ENCODE measurements at places on chromosomes 5 and 9.

- DNase-seq = no peak
These were observed 118.6 kb downstream of the FGF18 start for GRCh38 chr5:171537923-171538537.

DNA sequence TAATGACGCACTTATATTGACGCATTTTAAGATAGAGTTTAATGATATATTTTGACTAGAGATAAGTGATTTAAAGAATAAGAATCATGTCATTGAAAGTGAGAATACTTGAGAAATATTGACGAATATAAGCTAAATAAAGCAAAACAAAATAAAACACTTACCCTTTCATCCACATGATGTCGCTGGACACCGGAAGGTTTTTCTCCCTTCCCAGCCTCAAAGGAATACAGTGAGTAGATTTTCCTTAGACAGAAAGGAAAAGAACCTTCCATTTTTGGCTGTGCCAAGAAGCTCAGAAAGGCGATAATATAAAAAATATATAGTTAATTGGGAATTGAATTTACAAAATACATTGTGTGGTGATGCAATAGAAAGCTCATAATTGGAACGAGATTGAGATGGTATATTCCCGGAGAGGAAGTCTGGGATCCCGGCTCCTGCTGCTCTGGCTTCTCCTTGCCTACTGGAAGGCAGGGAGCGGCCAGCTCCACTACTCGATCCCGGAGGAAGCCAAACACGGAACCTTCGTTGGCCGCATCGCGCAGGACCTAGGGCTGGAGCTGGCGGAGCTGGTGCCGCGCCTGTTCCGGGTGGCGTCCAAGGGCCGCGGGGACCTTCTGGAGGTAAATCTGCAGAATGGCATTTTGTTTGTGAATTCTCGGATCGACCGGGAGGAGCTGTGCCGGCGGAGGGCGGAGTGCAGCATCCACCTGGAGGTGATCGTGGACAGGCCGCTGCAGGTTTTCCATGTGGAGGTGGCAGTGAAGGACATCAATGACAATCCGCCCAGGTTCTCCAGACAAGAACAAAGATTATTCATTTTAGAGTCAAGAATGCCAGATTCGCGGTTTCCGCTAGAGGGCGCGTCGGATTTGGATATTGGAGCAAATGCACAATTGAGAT, at the start of gene PCDHA5:
Gene PCDHA5 (plus strand): TSS at position 239 of the 906 bp plus-strand sequence.
- DNase-seq = no peak

DNA sequence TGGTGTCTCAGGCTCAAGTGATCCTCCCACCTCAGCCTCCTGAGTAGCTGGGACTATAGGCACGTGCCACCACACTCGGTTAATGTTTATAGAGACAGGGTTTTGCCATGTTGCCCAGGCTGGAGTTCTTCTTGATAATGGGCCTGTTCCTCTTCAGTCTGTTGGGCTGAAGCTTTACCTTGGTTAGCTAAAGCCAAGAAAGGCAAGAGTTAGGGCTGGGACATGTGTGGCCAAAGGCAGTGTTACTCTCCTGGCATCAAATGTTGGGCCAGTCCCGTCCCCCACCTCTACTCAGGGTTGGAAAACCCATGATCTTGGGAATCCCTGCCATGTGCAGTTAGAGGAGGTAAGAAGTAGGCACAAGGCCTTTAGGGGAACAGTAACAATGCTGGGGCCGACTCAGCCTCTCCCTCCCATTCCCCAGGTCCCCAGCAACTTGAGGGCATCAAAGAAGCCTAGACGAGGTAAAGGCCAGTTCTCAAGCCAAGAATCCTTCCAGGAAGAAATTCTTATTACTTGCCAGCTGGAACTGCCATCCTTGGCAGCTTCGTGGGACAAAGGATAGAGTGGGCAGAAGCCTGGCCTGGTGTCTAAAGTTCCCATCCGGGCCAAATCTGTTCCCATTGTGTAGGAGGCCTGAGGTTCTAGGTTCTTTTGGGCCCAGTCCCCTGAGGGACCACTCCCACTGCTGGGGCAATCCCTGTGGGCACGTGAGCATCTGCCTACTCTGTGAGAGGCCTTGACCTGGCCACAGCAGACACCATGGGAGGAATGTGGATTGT, 4.5 kb downstream of the EGR1 start:
- DNase-seq = peak; percentile 47

DNA sequence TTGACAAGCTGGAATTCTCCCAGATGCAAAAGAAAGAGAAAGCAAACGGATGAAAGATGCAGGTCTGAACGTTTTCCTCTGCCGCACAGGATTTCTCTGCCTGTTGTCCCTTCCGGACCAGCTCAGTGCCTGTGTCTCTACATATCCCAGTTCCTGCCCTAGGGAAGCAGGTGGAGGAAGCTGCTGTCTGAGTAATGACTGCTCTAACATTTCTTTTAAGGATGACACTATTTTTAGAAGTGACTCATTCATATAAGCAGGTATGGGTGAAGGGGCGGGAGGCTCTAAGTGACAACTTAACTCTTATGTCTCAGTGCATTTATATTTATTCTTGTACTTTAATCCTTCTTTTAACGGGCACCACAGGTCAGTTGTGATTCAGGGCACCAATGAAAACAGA, 128.8 kb downstream of the SLC24A2 start:
- no peak for DNase-seq

- DNase-seq = peak; percentile 59
These were observed 239.6 kb upstream of the TAS2R1 start for GRCh38 chr5:9869616-9870288.

DNA sequence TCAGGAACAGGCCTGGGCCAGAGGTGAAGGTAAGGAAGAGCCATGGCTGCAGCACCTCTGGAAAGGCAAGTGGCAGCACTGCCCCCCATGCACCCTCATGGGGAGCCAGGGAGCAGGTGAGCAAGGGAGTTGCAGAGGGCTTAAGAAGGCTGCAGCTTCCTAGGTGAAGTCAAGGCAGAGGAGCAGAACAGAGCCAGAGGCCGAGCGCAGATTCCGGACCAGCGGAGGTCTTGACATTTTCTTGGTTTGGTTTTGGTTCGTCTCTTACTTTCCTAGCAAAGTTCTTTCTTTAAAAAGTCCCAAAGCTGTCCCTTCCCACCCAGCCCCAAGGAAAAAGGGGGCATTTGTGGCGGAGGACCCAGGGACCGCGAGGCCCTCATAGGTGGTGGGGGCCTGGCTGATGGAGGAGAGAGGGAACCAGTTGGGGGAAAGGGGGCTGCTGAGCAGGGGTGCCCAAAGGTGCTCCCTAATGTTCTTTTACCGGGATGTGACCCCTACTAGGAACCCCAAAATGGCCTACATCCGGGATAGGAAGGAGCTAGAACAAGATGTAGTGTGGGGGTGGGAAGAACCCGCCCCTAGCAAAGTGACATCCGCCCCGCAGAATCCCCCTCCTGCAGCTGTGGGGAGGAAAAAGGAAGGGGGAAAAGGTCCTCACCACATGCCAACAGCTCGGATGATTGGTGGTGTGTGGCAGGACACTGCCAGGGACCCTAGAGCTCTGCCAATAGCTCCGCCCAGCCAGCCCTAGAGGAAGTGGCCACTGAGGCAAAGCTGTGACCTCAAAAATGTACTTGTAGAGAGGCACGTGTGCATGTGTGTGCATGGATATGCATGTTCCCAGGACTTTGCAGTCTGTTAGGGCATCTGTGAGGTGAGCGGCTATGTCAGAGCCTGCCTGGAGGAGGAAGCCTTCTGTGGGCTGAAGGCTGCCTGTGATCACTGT, 914 bp upstream of the CD72 start:
- no peak for DNase-seq

- peak; percentile 25 for DNase-seq
These were observed 51.7 kb upstream of the SEMA6A start for GRCh38 chr5:116626272-116626723.

GRCh38 chr5:99122976-99123375, 194.2 kb upstream of the CHD1 start:
- no peak for DNase-seq

- DNase-seq = no peak
These were observed 62.0 kb downstream of the DROSHA start for GRCh38 chr5:31469886-31470285.

GRCh38 chr5:71907608-71908145, 188.6 kb downstream of the CARTPT start:
- DNase-seq = no peak

DNA sequence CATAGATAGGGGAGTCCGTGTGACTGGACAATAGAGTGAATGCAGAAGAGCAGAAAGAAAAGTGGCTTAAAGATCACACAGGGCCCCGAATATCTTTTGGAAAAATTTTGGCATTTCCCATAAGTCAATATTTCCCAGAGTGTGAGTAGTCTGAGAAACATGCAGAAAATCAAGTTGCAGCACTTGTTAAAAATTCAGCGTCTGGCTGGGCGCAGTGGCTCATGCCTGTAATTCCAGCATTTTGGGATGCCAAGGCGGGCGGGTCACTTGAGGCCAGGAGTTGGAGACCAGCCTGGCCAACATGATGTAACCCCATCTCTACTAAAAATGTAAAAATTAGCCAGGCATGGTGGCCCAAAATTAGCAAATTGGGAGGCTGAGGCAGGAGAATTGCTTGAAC, 227.0 kb downstream of the DRD1 start:
- DNase-seq = peak; percentile 38

DNA sequence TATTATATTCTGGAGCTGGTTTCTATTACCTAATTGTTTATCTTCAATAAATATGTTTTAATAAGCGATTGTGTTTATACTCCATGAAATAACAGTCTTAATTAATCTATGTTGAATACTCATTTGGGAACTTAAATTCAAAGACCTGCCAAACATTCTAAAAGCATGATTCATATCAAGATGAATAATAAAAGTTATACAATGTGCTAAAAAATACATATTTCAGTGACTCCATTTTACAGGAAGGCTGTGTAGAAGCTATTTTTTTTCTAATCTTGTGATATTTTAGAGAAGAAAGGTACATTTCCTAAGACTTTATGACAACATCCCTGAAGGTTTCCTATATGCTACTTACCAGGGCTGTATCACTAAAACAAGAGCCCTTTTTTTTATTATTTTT, 417.9 kb downstream of the NFIB start:
- no peak for DNase-seq

- no peak for DNase-seq
These were observed 8.9 kb downstream of the WDR5 start for GRCh38 chr9:134144801-134145200.

DNA sequence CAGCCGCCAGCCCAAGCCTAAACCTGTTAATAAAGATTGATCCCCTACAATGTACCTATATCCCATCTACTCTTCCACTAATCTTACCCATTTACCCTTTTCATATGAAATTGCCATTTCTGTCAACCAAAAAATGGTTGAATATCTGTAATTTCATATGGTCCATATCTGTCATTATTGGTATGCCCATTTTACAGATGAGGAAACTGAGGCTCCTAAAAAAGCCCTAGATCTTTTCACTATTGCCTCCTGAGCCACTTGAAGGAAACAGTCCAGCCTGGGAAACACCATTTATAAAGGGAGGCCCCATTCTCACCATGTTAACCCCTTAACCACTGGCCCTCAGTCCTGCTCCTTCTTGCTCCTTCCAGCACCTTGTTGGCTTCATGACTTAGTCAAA, 41.2 kb upstream of the SNAPC3 start:
- DNase-seq = no peak

GRCh38 chr5:43874772-43875171, 271.8 kb downstream of the NNT start:
- peak; percentile 81 for DNase-seq

GRCh38 chr5:35129921-35130485, 82.3 kb upstream of the AGXT2 start:
- peak; percentile 31 for DNase-seq

DNA sequence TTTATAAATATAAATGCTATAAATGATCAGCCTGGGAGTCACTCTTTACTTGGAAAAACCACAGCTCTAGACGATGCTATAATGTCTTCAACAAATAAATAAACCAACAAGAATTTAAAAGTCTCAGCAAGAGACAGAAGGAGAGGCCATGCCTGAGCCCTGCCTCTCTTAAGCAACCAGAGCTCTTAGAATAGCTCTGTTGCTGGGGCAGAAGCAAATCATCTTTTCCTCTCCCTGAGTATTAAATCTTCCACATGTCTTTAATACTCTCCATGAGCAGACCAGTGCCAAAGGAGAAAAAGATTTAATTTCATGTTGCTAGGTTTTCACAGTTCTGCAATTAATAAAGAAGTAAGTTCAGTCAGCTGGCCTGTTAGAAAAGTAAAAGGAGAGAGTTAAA, 408.0 kb upstream of the SLC30A5 start:
- no peak for DNase-seq

- DNase-seq = no peak
These were observed 100.0 kb downstream of the NLN start for GRCh38 chr5:65821966-65822365.

GRCh38 chr5:125452991-125453390, 706.6 kb upstream of the ZNF608 start:
- DNase-seq = no peak

- DNase-seq = peak; percentile 95
These were observed at the start of gene ZNF483 for GRCh38 chr9:111525056-111525977. Gene ZNF483 (plus strand): TSS chr9:111525179. CDS start chr9:111527396, 2,217 bp downstream.

DNA sequence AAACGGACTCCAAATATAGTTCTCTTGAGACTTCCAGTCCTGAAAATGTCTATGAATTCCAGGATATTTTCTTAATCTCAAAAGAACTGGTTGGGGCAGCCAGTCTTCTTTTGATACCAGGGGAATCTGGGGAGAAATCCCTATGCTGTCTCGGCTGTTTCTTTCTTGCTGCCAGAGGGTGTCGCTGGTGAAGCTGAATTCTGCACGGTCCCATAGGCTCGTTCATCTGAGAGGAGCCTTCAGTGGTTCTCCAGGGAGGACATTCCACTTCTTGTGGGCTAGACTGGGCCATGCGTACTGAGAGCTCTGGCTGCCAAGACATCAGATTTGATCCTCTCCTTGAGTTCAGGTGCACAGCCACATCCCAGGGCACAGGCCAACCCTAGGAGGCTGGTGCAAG, 155.0 kb upstream of the CLINT1 start:
- DNase-seq = peak; percentile 83

- no peak for DNase-seq
These were observed 153.7 kb downstream of the NR2F1-AS1 start for GRCh38 chr5:93427316-93427715.

- DNase-seq = no peak
These were observed 6.3 kb downstream of the MEF2C start for GRCh38 chr5:88876714-88877113.

DNA sequence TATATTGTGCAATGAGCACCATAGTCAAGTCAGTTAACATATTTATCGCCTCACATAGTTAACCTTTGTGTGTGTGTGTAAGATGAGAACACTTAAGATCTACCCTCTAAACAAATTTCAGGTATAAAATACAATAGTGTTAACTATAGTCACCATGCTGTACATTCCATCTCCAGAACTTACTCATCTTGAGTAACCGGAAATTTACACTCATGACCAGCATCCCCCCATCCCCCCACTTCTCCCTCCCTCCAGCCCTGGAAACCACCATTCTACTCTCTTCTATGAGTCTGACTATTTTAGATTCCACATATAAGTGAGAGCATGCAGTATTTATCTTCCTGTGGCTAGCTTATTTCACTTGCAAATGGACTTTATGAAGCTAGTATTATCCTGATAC, 40.3 kb downstream of the ZNF354A start:
- no peak for DNase-seq

- DNase-seq = no peak
These were observed 50.4 kb downstream of the RASGRF2 start for GRCh38 chr5:81010336-81011169.

GRCh38 chr9:129336601-129337331, 158.7 kb upstream of the IER5L start:
- peak; percentile 51 for DNase-seq

Measured in AG20443 (cell line).